ENCODE measurements at places on chromosomes 5 and 9.

GRCh38 chr5:141319202-141319601 lies 1.4 kb downstream of the TAF7 start:
- no peak for DNase-seq

DNA sequence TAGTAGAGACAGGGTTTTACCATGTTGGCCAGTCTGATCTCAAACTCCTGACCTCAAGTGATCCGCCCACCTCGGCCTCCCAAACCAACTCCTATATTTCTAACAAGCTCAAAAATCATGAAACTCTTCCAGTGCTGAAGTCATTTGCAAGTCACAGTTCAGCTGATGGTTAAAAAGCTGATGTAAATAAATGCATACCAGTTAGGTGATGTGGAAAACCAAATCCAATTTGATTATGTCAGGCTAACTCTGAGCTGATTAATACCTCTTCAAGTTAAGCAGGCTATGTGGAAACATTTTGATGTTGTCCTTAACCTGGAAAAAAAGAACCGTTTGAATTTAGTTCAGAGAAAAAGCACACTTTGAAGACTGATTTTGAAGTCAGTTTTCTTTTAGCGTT lies 51.0 kb downstream of the TMEM252 start:
- DNase-seq = peak; percentile 56

DNA sequence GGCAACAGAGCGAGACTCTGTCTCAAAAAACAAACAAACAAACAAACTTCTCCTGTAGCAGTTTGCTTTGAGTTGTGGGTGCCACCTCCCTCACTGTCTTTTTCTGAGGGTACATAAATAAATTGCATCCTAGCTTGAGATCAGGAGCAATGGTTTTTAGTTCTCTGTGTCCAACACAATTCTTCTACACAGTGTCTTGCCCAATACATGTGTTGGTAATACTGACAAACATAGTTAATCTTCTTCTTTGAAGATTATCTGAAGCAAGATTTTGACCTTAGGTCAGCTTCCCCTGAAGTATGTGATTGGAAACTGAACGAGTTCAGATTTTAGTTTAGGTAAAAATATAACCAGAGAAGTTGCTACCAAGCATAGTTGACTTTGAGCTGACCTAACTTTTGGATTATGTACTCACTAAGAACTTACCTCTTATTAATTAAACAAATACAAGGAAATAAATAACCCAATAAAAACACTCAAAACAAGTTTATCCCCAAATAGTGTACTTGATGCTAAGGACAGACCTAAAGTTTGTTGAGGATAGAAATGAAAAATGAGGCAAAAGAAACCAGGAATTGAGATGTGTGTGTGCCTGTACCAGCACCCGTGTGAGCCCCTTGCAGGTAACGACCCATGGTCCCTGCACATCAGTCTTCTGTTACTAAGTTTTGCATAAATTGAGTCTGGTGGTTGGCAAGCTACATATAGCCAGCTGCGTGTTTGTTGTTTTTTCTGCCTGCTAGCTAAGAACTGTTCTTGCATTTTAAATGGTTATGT lies 16.2 kb downstream of the TJP2 start:
- no peak for DNase-seq

GRCh38 chr5:25701936-25702335 lies 1057.2 kb upstream of the CDH10 start:
- no peak for DNase-seq

DNA sequence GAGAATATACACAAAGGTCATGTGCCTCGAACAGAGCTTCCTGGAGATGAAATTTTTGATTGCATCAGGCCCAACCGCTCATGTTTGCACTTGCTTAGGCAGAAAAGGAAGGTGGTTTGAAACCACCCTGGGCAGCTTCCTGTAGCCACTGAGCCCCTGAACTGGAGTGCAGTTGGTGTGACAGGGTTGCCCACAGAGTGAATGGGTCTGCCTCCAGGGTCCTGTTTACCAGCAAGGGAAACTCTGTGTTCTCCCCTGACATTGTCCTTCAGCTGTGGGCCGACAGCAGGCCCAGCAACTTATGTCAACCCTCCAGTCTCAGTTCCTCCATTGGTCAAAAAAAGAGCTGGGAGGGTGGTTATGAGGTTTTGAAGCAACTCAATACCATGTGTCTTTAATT lies 289.6 kb downstream of the KIF4B start:
- DNase-seq = no peak

GRCh38 chr5:177403792-177404640 lies 3.6 kb upstream of the PFN3 start:
- peak; percentile 87 for DNase-seq

- DNase-seq = no peak
Observed at GRCh38 chr9:7320139-7320538, 479.4 kb downstream of the DMAC1 start.

DNA sequence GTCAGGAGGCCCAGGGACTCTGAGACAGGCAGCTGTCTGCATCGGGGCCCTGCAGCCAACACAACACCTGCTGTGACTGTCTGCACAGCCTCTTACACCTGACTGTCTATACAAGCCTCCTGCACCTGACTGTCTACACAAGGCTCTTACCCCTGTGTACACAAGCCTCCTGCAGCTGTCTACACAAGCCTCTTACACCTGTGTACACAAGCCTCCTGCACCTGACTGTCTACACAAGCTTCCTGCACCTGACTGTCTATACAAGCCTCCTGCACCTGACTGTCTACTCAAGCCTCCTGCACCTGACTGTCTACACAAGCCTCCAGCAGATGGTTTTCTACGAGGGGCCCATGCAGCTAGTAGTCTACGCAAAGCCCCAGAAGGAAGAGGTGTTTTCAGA lies 18.6 kb downstream of the IRX2 start:
- no peak for DNase-seq

- DNase-seq = peak; percentile 24
Observed at GRCh38 chr5:32531885-32532520, 53.4 kb upstream of the SUB1 start.

DNA sequence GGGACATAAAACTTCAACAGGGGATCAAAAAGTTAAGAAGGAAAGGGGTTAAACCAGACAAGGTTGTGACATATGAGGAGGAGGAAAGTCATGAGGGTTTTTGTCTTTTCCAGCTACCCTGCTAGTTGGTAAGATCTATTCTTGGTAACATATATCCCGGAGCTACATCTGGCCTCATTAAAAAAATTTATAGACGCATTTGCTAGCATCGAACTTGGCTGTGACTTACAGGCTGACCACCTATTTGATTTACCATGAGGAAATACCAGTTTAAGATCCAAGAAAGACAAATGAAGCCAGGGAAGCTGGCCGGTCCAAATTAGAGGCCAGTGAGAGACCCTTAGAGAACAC lies 87.6 kb upstream of the NIPAL4 start:
- no peak for DNase-seq

DNA sequence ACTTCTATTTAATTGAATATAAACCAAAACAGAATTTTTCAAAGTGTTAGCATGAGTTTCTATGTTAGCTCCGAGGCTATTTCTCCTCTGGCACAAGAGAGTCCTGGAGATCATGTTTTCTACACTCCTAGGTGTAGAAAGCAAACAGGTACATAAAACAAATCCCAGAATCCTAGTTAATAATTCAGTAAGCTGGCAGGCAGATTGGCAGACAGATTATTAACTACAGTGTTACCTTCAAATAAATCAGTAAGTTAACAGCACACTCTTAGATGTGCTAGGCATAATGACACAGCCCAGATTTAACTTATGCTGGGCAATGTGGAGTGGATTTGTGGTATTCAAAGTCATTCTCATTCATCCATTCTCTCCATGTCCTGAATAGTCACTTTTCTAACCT lies 282.8 kb upstream of the RPS23 start:
- DNase-seq = no peak

- DNase-seq = no peak
Observed at GRCh38 chr9:137383081-137383783, 39.7 kb downstream of the EXD3 start.

DNA sequence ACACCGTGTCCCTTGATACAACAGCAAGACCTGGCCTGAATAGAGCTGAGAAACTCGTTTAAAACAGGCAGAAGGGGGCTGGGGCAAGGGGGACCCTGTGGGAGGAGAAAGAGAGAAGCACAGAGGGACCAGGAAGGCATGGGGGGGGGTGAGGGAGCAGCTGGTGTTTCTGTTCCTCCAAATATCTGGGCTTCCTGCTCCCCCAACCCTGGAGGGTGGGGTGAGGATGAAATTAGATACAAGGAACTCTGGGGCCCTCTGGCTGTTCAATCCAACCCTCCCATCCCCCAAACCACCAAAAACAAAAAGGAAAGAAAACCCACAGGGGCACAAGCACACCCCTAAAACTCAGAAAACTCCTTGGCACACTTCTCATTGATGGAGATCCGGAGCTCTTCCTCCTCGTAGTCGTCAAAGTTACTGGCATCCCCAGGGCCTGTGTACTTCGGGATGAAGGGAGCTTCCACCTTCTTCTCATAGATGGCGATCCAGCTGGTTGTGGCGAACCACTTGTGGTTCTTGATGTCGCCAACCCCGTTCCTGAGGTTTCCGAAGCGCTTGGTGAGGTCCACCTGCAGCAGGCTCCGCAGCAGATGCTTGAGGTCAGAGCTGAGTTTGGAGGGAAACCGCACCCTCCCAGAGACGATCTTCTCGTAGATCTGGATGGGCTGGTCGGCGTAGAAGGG lies 1.1 kb downstream of the PRKACG start:
- DNase-seq = no peak

DNA sequence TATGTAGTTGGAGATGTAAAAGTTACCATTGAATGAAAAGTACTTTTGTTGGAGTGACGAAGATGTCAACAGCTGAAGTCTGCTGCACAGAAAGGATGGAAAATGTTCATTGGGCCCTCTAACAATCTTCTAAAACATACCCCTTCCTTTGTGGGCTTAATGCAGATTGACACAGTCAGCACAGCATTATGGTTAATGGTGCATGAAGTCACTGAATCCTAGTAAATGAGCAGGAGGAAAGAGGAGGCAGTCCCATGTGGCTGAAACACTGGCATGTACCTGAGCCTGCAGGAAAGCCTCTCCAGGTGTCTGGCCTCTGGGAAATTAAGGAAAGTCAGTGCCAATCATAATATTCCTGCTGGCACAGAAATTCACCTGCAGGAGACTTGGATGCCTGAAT lies 153.8 kb downstream of the ARL15 start:
- peak; percentile 67 for DNase-seq

DNA sequence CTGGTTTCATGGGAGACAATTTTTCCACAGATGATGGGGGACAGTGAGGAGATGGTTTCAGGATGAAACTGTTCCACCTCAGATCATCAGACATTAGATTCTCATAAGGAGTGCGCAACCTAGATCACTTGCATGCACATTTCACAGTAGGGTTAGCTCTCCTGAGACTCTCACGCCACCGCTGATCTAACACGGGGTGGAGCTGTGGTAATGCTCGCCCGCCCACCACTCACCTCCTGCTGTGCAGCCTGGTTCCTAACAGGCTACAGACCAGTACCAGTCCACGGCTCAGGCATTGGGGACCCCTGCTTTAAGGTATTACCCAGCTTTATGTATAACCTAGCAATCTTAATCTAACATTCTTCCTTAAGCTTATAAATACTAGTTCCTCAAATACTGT lies 35.6 kb downstream of the TTC39B start:
- no peak for DNase-seq

DNA sequence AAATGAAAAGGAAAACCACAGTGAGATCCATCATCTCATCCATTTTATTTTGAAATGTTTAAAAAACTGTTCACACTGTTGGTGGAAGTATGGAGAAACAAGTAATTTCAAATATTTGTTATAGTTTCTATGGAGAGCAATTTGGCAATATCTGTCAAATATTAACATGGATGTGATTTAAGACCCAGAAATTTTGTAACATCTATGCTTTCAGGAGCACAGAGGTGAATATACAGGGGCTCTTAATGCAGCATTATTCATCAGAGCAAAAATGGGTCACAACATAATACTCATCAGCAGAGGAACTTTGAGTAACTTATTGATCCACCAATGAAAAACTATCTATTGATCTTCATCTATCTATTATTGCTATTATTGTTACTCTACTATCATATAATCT lies 31.4 kb upstream of the SPATA31C2 start:
- DNase-seq = no peak

DNA sequence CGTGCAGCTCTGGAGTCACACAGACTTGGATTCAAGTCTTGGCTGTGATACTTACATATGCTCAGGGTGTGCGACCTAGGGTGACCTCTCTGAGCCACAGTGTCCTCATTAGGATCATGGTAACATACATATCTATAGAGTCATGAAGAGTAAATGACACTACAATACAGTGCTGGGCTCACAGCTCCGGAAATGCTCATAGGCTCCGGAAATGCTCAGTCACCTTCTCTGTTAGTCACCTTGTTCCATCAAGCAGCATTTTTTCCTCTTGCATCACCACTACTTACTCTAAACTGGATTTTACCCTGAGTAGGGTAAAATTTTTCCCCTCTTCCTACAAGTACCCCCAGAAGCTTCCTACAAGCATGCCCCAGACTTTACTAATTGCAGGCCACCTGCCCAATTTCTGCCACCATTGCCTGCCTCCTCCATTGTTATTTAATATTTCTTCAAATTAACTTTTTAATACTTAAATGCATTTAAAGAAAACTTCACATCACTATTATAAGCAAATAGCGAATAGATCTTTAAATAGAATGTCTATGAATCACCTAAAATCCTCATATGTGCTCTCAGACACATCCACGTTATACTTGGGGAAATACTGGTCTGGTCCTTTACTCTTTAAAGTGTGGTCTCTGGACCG lies 147.6 kb upstream of the SPRY4 start:
- DNase-seq = no peak

GRCh38 chr9:78001946-78002731 lies 29.5 kb downstream of the GNAQ start:
- no peak for DNase-seq

- no peak for DNase-seq
Observed at GRCh38 chr9:124462739-124463138, 12.5 kb downstream of the ADGRD2 start.

GRCh38 chr9:124975131-124975530 lies 34.2 kb upstream of the GOLGA1 start:
- DNase-seq = no peak

DNA sequence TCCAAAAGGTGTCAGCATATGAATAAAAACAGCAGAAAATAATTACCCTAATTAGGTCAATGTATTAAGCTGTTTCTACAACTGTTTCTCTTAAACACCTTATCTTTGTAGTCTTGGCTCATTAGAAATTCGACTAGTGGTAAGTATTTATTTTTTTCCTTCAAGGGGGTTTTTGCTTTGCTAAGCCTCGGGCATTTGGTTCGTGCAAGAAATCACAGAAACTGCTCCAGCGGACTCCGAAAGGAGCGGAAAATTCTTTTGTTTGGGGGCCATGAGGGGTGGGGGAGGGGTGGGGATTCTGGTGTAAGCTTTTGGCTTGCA lies 757 bp downstream of the ZBED3 start:
- DNase-seq = no peak

GRCh38 chr9:26995810-26996209 lies 9.7 kb downstream of the LRRC19 start:
- no peak for DNase-seq

GRCh38 chr5:163512526-163512925 lies 7.1 kb downstream of the MAT2B start:
- DNase-seq = no peak

- no peak for DNase-seq
Observed at GRCh38 chr9:16530669-16531642, 339.5 kb downstream of the BNC2 start.

GRCh38 chr9:99172124-99173091 lies 49.3 kb downstream of the ALG2 start:
- peak; percentile 74 for DNase-seq
